Heart left ventricle (tissue), 16 donors: ENCODE measurements at places on chromosomes 13 and 19.

DNA sequence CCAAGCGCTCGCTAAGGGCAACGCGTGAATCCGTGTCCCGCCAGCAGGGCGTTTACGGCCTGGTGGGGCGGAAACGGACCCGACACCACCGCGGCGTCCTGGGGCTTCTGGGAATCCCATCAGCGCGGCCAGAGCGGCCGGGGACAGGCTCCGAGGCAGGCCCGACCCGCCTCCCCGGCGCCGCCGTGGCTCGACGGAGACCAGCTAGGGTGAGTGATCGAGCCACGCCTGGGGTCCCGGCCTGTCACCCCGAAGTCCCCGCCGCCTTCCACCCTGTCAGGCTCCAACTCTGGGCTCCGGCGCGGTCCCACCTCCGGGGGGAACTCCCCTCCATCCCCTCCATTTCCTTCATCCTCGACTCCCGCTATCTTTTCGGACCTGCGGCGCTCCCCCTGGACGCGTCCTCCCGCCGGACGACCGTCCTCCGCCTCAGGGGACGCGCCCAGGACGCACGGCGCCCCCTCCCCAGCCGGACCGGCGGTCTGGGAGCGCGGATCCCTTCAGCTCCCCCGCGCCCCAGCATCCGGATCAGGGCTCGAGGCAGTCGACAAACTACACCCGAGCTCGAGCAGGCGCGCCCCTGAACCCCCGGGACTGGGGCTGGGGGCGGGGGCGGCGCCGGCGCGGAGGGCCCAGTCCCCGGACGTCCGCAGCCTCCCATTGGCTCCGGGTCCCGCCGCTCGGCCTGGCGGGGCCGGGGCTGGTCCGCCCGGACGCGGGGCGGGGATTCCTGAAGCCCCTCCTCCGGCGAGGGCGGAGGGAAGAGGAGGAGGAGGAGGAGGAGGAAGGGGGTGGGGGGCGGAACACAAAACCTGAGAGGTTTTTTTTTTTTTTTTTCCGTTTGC lies 638 bp upstream of the BICRA start:
- peak; percentile 95 for DNase-seq

- no peak for DNase-seq
Measured at GRCh38 chr19:8206147-8207087, 2.8 kb upstream of the CERS4 start.

- DNase-seq, result no peak
Measured at GRCh38 chr13:48831248-48831647, 144.5 kb upstream of the FNDC3A start.

DNA sequence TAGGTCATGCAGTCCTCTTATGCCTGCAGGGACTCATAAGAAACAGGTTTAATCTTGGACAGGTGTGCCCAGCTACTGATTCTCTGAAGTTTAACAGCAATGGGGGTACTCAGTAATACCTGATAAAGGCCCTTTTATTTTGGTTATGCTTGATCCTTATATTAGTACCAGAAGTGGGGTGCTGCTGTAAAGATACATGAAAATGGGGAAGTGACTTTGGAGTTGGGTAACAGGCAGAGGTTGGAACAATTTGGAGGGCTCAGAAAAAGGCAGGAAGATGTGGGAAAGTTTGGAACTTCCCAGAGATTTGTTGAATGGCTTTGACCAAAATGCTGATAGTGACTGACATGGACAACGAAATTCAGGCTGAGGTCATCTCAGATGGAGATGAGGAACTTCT lies 14.6 kb upstream of the TMTC4 start:
- DNase-seq, result no peak

GRCh38 chr19:56145698-56146097 lies 4.6 kb downstream of the ZNF444 start:
- no peak for DNase-seq

DNA sequence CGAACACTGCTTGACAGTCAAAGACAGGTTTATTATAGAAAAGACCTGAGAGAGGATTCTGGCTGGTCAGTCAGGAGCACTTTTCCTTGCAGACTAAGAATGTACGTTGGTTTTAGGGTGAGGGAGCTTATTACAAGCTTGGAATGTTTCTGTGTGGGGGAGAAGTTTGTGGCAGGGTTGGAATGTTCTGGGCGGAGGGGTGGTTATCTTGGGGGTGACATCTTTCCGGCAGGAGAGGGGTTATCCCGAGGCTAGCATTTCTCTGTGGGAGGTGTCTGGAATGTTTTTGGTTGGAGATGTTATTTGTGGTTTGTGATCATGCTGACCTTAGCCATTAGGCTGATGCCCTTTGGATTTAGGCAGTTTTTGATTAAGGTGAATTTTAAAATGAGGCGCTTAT lies 61.8 kb downstream of the ZNF136 start:
- no peak for DNase-seq

- no peak for DNase-seq
Measured at GRCh38 chr13:99431927-99432608, 69.2 kb upstream of the TM9SF2 start.

DNA sequence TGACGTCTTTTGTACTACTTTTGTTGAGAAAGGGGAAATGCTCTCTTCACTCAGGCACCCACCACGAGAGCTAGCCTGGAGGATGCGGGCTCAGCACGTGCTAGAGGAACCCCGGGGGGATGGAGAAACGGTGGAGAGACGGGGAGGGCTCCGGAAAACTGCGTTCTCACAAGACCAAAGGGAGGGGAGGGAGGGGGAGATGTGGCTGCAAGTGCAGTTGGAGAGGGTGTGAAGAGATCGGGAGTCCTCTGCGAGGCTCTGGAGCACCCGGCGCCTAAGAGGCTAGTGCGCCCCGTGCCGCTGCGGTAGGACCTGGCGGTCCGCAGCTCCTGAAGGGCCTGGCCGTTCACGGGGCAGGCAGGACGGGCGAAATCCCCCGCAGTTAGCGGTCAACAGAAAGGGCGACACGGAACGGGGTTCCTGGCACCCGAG lies 43.4 kb upstream of the XPO4 start:
- peak; percentile 23 for DNase-seq

DNA sequence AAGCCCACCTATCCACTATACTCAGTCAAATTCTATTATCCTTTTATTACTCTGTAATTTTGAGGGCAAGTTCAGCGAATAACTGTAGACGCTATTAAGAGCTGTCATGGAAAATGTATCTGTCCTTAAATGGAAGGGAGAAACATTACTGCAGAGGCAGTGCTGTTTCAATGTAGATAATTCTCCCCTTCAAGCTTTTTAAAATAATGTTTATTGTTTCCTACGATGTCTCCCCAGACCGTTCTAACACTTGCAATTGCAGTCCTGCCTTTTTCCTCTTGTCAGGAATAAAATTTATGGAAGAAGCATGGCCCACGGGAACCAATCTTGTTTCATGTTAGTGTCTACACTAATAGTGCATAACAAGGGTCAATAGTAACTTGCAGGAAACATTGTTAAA lies 159.5 kb downstream of the GPC6 start:
- DNase-seq, result no peak
